ENCODE measurements at places on chromosomes 7 and 10. TPM values are rescaled to one million over a fixed set of nuclear protein-coding genes. Genes with fewer than 3 reads are reported as not detected.

GRCh38 chr10:3147117-3147820 lies 25.3 kb downstream of the PITRM1 start:
- no peak for DNase-seq

The SDK1 gene
- total RNA-seq, result 0.43 TPM

The GNG11 gene
- total RNA-seq, result 83.1 TPM

GRCh38 chr10:115052226-115052625 lies 40.9 kb upstream of the ATRNL1 start:
- DNase-seq, result no peak

DNA sequence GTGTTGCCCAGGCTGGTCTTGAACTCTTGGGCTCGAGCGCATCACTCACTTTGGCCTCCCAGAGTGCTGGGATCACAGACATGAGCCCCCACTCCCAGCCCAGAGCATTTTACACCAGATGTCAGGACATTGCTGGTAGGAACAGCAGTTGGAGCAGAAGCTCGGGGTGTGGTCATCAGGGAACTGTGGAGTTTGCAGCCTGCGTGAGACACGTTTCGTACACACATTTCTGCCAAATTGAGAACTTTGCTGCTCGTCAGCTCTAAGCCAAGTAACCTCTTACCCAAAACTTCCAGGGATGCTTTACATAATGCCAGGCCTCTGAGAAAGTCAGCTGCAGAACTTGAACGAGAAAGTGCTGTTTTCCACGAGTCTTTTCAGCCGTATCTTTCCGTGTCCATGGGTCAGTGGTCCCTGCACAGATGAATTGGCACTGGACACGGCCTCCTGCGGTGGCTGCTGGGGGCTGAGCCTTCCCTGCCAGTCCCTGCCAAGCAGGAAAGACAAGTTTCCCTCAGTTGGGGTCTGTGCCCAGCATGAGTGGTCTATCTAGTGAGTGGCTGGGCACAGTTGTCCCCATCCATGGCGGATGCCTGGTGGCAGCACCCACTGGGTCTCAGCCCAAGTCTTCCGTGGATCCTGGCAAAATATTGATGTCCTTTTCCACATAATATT lies 54.4 kb downstream of the DNAJB6 start:
- no peak for DNase-seq

DNA sequence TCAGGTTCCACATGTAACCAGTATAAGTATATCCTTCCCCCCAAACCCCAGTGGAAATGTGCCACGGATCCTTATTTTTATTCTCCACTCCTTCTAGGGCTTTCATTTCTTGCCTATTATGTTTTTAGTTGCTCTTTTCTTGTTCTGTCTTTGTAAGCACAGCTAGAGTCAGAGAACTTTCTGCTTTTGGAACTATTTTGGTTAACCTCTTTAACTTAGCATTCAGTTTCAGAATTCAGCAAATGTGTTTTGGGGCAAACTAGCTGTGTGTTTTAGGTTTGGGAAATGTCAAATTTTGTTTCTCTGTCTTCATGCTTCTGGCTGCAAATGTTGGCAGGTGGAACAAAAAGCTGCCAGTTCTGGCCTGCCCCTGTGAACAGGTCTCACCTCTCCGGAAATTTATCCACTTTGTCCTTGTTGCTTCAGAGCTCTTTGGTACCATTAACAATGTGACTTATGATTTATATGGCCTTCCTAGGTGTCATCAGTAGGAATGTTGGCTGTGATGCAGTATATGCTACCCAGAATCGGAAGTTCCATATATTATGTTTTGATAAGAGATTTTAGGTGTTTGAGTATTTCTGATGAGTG lies 156.1 kb downstream of the ADK start:
- no peak for DNase-seq

The KIAA1549 gene
- 2.6 TPM for total RNA-seq

The ITGB8 gene
- 13.0 TPM for total RNA-seq

- no peak for DNase-seq
Observed at GRCh38 chr10:104065748-104066147, 19.9 kb downstream of the COL17A1 start.

DNA sequence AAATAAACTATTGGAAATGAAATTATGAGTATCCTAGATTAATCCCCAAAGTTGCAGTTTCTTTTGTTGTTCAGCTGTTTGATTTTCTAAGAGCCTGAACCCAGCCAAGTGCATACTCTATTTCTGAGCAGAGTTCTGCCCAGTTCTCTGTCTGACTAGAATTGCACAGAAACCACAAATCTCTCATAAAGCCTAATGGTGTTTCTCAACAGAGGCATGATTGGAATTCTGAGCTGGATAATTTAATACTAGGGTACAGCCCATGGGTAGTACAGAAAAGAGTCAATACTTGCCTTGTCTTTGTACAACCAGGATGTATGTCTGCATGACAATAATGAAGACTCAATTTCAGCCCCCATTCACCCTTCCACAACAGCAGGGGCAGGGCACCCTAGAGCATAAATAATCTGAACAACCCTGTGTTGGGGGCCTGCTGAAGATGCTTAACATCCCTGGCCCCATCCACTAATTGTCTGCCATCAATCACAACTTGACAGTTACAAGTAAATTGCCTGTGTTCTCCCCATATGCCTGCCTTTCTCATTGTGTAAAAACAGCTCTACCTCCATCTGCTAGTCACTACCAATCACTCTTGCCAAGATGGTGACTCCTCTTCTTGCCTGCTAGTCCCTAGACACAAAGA lies 114.4 kb downstream of the NPSR1 start:
- no peak for DNase-seq

The NRG3 gene
- not detected for total RNA-seq

- DNase-seq, result no peak
Observed at GRCh38 chr7:43769281-43769680, 10.8 kb downstream of the BLVRA start.

- DNase-seq, result no peak
Observed at GRCh38 chr7:473870-474604, 45.6 kb downstream of the PDGFA start.

The ADCYAP1R1 gene
- not detected for total RNA-seq

DNA sequence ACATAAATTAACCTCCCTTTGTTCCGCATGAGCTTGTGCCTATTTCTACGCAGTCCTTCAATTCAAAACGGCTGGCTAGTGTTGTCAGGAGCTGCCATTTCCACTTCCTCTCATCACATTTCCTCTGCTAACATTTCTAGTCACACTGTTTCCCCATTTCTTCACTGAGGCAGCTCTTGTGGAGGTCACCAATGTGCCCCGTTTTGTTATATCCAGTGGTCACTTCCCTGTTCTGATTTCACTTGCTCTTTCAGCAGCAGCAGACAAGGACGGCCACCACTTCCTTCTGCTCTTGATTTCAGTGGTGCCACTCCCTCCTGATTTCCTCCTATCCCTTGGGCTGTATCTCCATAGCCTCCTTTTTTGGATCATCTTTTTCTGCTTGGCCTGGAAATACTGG lies 64.8 kb upstream of the SEC61G start:
- no peak for DNase-seq

- DNase-seq, result no peak
Observed at GRCh38 chr10:7467031-7467667, 56.3 kb upstream of the SFMBT2 start.

- DNase-seq, result peak; percentile 81
Observed at GRCh38 chr7:116258734-116259133, 48.4 kb downstream of the TES start.

GRCh38 chr7:143345428-143345900 lies 17.0 kb downstream of the FAM131B start:
- peak; percentile 44 for DNase-seq

GRCh38 chr7:106723398-106723797 lies 62.4 kb upstream of the CCDC71L start:
- DNase-seq, result no peak

The SSMEM1 gene
- total RNA-seq, result under 0.01 TPM

The SUN3 gene
- not detected for total RNA-seq

The KIFBP gene
- total RNA-seq, result 42.5 TPM

- no peak for DNase-seq
Observed at GRCh38 chr7:17061443-17061842, 179.7 kb upstream of the AGR3 start.

- DNase-seq, result no peak
Observed at GRCh38 chr10:15053061-15053460, 9.3 kb downstream of the OLAH start.

GRCh38 chr7:99042957-99043356 lies 101.0 kb downstream of the SMURF1 start:
- peak; percentile 56 for DNase-seq

DNA sequence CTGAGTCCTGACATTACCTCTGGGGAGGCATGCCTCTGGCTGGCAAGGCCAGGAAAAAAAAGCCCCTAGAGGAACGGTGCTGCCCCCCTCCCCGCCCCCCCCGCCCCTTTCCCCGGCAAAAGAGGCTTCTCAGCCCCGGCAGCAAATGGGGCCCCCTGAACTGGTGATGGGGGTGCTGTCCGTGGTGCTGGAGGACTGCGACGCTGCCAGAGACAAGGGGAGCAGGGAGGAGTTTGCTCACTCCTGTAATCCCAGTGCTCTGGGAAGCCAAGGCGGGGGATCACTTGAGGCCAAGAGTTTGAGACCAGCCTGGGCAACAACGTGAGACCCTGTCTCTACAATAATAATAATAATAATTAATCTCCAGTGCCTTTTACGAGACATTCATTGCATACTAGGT lies 23.7 kb downstream of the SRRM3 start:
- peak; percentile 42 for DNase-seq

DNA sequence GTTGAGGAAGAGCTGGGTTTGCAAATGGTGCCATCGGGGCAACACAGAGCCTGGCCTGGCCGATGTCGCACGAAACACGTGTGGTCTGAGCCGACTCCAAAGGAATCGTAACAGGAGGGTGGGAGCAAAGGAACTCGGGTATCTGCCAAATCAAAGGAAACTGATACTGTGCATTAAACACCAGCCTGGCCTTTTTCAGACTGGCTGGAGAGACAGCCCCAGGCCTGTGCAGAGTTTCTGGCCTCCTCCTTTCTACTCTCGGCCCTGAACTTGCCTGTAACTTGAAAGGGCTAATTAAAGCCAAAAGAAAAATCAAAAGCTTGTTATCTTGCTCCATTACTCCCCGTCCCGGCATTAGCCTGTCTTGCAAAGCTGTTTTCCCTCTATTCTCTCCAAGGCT lies 71.4 kb downstream of the PLXNA4 start:
- DNase-seq, result no peak

The SLC29A3 gene
- 2.2 TPM for total RNA-seq

DNA sequence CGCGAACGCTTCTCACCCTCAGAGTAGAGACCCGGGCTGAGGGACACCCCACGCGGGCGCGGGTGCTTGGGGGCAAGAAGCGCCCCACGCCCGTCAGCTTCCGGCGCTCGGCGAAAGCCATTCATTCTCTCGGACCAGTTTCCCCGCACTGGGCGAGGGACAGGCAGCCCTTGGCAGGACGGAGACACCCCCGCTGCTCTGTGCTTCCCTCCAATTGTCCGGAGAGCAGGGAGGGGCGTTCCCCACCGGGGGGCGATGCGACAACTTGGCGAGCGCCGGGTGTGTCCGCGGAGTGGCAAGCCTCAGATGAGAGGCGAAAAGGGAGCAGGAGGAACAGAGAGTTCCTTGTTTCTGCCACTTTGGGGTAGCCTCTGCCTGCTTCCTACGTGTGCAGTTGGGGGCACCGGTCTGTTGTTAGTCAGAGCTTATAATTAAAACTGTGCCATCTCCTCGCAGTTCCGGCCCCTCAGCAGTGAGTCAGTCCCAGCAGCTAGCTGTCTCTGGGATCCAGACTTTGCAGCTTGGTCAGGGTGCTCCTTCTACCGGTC lies 1.7 kb downstream of the GPR158 start:
- DNase-seq, result no peak

- DNase-seq, result peak; percentile 71
Observed at GRCh38 chr7:90595801-90596670, at the start of gene CDK14. Gene CDK14, plus strand, starts transcription at chr7:90596321. Its CDS starts 307 bp downstream, at chr7:90596628.

DNA sequence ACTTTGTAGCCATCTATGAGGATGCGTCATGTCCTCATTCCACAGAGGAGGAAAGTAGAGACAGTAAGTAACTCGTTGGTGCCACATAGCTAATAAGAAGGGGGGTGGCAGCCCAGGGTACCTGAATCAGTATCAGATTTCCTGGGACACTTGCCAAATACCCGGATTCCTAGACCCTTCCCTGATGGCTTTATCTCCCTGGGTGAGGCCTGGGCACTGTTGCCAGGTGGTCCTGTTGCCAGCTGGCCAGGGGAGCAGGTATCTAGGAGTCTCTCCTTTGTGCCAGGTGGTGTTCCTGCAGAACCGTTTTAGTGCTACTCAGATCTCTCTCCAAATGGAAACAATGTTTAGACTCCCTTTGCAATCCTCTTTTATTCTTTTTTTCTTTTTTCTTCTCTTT lies 12.7 kb downstream of the SLC29A3 start:
- DNase-seq, result no peak

- DNase-seq, result no peak
Observed at GRCh38 chr10:69673521-69673920, 43.5 kb downstream of the FAM241B start.

The SPDYE11 gene
- total RNA-seq, result not detected

The AGBL3 gene
- total RNA-seq, result 1.3 TPM

GRCh38 chr10:88762906-88763305 lies 3.1 kb downstream of the LIPN start:
- no peak for DNase-seq

The COBL gene
- not detected for total RNA-seq

The CFTR gene
- 0.43 TPM for total RNA-seq

DNA sequence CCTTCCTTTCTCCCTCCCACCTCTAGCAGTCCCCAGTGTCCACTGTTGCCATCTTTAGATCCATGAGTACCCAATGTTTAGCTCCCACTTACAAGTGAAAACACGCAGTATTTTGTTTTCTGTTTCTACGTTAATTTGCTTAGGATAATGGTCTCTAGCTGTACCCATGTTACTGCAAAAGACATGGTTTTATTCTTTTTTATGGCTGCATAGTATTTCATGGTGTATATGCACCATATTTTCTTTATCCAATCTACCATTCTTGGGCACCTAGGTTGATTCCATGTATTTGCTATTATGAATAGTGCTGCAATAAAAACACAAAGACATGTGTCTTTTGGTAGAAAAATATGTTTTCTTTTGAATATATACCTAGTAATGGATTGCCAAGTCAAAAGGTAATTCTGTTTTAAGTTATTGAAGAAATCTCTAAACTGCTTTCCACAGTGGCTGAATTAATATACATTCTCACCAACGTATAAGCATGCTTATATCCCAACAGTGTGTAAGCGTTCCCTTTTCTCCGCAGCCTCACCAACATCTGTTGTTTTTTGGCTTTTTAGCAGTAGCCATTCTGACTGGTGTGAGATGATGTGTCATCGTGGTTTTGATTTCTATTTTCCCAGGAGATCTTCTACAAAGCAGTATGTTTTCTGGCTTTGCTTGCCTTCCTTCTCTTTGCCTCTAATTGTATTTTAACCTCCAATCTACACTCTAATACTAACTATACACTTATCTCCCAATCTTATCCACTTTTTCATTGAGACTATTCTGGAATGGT lies 179.5 kb upstream of the PHF14 start:
- DNase-seq, result no peak

- DNase-seq, result no peak
Observed at GRCh38 chr10:86361156-86362128, 5.2 kb downstream of the GRID1 start.
